ENCODE measurements at places on chromosomes 3 and 15.

DNA sequence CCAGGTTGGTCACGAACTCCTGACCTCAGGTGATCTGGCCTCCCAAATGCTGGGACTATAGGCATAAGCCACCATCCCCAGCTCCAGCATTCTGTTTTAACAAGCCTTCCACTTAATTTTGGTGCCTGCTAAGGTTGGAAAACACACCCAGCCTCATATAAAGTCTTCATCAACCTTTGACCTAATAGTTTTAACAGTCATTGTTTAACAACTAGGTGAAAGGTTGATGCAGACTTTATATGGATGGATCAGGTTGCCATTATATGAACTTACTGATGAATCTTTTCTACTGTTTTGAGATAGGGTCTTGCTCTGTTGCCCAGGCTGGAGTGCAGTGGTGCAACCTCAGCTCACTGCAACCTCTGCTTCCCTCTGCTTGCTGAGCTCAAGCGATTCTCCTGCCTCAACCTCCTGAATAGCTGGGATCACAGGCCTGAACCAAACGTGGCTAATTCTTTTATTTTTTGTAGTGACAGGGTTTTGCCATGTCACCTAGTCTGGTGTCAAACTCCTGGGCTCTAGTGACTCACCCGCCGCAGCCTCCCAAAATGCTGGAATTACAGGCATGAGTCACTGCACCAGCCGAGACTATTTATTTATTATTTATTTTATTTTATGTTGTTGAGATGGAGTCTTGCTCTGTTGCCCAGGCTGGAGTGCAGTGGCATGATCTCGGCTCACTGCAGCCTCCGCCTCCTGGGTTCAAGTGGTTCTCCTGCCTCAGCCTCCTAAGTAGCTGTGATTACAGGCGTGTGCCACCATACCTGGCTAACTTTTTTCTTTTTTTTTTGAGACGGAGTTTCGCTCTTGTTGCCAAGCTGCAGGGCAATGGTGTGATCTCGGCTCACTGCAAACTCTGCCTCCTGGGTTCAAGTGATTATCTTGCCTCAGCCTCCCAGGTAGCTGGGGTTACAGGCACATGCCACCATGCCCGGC lies 3.1 kb upstream of the RPAP1 start:
- no peak for DNase-seq

GRCh38 chr15:101027920-101028319 lies 108.8 kb downstream of the LRRK1 start:
- no peak for DNase-seq

DNA sequence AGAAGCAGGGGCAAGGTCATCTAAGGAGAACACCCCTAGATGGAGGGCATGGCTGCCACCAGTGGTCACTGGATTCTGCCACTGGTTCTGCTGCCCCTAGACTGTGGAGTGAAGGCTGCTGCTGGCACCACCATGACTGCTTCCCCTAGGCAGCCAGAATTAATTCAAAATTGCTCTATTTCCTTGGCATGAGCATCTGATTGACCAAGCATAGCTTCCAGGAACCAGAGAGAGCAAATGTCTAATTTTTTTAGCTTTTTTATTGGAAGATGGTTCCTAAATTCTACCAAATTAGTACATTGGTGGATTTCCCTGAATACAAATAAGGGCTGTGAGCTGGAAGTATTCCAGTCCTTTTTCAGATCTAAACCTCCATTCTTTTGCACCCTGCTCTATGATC lies 270.2 kb upstream of the GBE1 start:
- no peak for DNase-seq

DNA sequence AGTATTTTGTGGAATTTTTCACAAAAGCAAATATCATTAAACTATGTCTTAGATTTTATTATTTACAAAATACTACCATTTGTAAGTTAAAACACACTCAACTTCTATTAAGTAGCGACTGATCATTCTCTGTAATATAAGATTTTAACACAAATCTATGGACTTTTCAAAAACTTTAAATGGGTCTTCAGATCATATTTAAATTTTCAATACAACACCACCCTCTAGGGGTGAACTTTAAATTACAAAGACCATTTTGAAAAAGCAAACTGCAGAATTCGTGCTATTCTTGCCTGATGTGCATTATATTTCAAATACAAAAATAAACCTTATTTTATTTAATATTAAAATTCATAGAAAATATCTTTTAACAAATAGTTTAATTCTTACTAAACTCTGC lies 8.2 kb upstream of the VGLL4 start:
- no peak for DNase-seq

DNA sequence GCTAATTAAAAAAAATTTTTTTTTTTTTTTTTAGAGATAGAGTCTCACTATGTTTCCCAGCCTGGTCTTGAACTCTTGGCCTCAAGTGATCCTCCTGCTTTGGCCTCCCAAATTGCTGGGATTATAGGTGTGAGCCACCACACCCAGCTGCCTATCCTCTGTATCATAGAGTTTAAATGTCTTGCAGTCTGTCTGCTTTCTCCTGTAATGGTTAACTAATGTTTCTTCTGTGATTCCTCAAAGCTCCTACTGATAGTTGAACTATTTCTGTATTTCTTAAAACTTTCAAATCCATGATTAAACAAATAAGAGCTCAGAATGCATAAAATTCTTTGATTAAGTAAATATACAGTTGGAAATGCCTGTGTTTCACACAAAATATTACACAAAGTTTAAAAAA lies 115.4 kb upstream of the TPM1 start:
- no peak for DNase-seq

DNA sequence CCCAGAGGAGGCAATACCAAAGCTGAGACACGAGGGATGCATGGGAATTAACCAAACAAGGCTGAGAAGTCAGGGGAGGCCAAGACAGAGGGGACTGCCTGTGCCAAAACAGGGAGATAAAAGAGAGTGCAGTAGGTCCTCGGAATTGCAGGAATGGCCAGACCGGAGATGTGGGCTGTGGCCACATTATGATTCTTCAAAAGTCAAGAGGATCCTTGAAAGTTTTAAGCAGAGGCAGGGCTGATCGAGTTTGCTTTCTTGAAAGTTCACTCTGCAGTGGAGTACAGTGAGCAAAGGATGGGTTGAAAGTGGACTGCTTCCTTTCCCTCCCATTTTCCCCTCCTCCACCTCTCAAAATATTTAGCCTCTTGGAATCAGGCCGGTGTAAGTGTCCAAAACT lies 73.9 kb upstream of the ADAMTS9 start:
- DNase-seq = no peak

DNA sequence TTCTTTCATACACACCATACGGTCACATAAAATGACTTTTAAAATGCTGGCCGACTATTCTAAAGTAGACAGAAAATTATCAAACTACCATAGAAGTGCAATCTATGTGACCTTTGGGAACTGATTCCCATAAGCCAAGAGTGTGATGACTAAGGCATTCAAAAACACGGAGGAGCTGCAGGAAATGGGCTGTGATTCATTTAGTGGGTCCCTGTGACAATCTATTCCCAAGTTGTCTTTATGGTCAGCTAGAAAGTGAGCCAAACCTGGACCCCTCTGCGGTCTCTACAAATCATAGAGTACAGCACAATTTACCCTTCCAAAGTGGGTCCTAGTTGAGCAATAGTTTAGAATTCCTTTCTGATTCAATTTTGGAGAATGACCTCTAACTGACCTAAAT lies 251.5 kb upstream of the CBLB start:
- no peak for DNase-seq

GRCh38 chr15:28219116-28219515 lies 102.9 kb downstream of the HERC2 start:
- no peak for DNase-seq

- no peak for DNase-seq
Observed at GRCh38 chr3:13338231-13338630, 81.9 kb downstream of the NUP210 start.
